ENCODE measurements at places on chromosomes 2 and 18. TPM values are rescaled to one million over a fixed set of nuclear protein-coding genes. Genes with fewer than 3 reads are reported as not detected.

The ANKRD30B gene
- not detected for total RNA-seq

GRCh38 chr2:101307503-101307902 lies 998 bp downstream of the RNF149 start:
- peak; percentile 12 for DNase-seq

- no peak for DNase-seq
These were observed 233.4 kb downstream of the WDR7 start for GRCh38 chr18:56884511-56884910.

The LYPD6B gene
- total RNA-seq, result not detected

DNA sequence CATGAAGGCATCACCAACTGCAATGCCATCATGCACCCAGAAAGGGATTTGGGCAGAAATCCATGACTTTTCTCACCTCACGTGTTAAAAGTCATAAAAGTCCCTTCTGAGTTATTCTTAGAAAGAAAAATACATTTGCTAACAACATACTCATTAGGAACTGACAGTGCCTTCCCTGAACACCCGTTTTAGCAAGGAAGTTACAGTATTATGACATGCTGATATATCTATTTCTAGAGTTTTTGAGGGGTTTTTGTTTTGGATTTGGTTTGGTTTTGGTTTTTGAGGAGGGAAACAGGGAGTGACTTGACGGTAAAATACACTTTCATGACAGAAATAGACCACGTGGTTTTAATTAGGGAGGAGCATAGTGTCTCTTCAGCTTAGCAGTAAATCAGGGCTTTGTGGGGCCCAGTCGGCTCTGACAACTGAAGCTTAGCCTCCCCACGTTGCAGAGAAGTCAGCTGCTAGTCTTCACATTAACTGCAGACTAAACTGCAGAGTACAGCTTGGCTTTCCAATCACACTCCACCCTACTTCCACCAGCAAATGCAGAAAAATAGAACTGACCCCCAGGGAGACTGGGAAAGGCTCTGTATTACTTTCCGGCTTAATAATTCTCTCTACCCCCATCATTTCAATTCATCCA lies 141.4 kb downstream of the FAM124B start:
- DNase-seq, result no peak

All from dermis microvascular lymphatic vessel endothelial cell (primary cell).